ENCODE measurements at places on chromosomes 6 and 20.

GRCh38 chr6:14857501-14857900 lies 388.4 kb upstream of the JARID2 start:
- DNase-seq = no peak

- no peak for DNase-seq
These were observed 324.3 kb upstream of the MOCS1 start for GRCh38 chr6:40258531-40258930.

DNA sequence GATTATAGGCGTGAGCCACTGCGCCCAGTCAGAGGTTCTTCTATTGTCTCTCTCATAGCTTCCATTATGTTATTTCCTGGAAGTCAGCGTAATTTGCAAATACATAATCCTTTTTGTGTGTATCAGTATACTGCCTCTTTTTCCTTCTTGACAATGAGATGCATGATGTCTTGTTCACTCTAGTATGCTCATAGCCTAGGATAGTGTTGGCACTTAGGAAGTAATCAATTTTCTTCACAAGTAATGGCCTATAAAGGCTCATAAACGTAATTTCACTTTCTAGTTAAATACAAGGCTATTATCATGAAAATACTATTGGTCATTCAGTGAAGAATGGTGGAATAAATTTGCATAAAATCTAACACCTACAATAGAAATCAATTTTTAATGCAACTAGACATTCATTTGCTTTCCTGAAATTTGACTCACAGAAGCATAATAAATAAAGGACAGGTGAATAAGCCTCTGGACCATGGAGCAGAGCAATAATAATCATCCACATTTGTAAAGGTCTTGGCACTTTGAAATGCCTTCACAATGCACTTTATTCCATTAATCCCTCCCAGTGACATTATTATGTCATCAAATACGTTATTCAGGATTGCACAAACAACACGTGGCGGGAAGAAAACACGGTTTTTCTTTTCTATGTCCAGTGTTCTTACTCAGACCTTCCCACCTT lies 366.9 kb upstream of the BTBD3 start:
- no peak for DNase-seq

DNA sequence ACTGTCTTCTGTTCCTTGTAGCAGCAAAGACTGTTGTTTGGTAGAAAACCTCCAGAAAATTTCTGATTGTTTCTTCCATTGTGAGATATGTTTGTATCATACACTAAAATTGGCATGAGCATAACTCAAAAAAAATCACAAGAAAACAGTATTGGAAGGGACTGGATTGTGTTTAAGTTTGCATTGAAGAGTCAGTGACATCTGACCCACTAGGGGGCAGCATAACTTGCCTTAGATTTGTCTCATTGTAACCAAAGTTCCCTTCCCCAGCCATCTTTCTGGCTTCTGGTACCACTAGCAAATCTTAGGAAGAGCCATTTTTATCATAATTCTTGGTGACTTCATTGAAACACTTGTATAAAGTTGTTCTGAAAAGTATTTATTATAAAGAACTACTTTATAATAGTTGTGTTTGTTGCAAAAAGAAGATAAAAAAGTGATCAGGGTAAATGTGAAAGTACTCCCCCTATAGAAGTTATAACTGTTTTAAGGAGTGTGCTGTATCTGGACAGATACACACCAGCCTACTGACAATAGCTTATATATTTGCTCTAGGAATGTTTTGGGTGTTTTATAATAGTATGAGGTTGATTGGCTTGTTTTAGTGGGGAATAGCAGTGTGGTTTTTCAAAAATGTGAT lies 7.7 kb downstream of the CSTF1 start:
- DNase-seq = no peak

GRCh38 chr6:125844989-125845388 lies 54.2 kb downstream of the NCOA7 start:
- DNase-seq = no peak

DNA sequence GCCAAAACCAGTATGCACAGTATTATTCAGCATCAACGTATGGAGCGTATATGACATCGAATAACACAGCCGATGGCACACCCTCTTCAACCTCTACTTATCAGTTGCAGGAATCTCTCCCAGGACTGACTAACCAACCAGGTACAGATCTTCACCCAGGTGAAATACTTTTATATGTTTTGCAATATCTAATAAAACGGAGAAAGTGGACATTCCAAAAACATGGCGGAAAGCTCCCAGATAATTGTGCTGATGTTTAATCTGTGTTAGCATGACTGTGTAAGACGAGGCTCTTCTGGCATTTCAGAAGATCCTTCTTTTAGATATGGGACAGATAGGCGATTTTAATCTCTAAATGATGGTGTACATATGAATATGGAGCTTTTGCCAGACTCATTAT lies 227.4 kb downstream of the EYA4 start:
- DNase-seq = no peak

- DNase-seq = no peak
These were observed 911 bp downstream of the ENPP3 start for GRCh38 chr6:131638013-131638412.

DNA sequence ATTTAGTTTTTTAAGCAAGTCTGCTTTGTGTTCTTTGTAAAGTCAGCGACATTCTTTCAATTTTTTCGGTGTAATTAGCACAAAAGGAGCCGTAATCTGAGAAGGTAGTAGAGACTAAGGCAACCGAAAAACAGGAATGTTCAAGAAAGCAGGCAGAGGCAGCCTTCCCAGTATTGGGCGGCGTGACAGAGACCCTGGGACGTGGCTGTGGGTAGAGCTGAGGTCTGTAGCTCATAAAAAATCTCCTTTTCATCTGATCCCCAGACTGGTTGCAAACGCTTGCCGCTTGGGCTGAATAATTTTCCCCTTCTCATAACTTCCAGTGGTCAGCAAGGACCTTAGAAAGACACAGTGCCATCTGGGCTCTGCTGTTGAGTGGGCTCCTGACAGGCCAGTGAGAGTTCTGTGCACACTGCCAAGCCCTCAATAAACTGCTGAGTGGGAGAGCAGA lies 30.8 kb downstream of the GNAS start:
- no peak for DNase-seq

DNA sequence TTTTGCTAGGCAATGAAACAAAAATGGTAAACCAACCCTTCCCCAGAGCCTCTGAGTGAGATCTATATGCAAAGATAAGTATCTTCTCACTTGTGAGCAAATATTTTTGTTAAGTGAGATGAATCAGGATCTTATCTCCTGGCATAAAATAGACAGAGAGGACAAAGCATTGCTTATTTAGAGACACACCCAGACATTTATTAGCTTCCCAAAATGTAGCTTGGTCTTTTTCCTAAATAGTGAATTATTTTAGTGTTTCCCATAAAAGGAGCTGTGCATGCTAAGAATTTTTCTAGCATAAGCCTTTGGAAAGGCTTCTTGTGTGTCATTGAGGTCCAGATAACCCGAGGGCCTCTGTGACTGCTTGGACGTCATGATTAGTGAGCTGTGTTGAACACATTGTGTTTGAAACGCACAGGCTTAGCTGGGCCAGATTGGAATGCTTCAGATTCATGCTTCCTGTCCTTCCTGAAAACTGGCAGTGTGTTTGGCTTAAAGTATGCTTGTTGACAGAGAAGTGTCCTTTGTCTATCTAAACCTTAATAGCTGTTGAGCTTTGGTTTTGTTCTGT lies 16.5 kb downstream of the MTHFD1L start:
- no peak for DNase-seq

- no peak for DNase-seq
These were observed 12.5 kb downstream of the CDC5L start for GRCh38 chr6:44399991-44400390.

- no peak for DNase-seq
These were observed 29.4 kb upstream of the BCKDHB start for GRCh38 chr6:80077067-80077466.

GRCh38 chr20:63980317-63980805 lies 571 bp upstream of the PRPF6 start:
- no peak for DNase-seq

DNA sequence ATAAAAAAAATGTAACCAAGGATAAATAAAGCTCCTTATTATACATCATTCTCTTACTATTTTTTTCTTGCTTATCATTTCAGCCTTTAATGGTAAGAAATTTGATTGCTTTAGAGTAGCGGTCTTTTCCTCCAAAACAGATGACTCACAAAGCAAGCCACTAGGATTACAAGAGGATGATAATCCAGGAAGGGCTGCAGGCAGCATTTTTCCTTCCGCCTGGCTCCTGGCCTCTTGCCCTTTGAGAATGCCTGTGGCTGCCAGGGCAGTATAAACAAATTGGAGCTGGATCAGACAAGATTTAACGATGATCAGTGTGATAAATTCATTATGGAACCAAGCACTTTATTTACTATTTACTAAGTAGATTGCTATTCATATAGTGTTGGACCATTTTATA lies 9.7 kb upstream of the FBXL4 start:
- DNase-seq = no peak

DNA sequence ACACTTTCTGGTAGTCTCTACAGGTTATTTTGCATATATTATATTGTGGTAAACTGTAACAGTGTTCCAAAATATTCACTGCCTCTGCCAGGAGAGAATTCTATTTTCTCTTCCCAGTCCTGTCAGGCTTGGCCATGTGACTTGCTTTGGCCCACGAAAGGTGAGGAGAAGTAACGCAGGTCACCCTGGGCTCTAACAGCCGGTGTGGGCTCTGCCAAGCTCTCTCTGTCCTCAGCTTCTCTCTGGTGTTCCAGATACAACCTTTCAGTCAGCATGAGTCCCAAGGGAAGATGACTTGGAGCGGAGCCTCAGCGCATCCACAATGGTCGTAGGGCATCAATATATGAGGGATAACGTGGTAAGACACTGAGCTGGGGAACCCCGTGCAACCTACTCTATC lies 113.0 kb upstream of the RREB1 start:
- DNase-seq = no peak

GRCh38 chr6:19836799-19837510 lies at the start of gene ID4:
Gene ID4, plus strand, starts transcription at chr6:19837370. Its CDS starts 385 bp downstream, at chr6:19837755.
- DNase-seq = peak; percentile 80

- no peak for DNase-seq
These were observed 12.1 kb upstream of the NFATC2 start for GRCh38 chr20:51554538-51555165.

- DNase-seq = peak; percentile 29
These were observed 367.9 kb downstream of the PREX1 start for GRCh38 chr20:48459722-48460395.

- DNase-seq = no peak
These were observed 867 bp downstream of the EBF4 start for GRCh38 chr20:2693286-2694007.

GRCh38 chr6:141669141-141669540 lies 463.6 kb upstream of the GJE1 start:
- no peak for DNase-seq

DNA sequence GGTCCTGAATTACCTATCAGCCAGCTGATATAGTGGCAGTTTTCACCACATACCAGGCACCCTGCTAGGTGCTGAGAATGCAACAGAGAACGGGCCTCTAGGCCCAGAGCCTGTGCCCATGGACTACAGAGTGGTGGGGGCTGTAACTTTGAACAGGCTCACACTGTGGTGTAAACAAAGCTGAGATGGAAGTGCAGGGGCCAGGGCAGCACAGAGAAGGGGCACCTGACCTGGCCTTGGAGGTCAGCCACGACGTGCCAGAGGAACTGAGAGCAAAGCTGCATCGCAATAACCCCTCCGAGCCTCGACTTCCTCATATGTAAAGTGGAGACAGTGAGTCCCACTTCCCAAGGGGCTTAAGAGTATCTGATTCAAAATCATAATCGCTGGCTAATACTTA lies 105.8 kb downstream of the MAFB start:
- DNase-seq = no peak

DNA sequence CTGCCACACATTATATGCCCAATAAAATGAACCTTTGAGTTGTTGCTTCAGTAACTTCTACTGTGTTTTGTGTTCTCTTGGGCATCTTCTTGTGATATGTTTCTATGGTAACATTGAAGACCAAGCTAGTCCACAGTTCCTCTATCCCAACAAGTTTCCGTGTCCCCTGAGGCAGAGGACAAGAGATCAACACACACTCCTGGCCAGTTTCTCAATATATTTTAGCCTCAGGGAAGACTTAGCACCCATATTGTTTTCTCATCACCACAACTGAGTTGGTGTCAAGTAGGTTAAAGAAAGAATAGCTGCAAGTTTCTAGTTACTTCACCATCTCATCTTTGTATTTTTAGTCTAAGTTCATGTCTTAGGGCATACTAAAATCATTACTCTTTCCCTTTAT lies 277.5 kb downstream of the UST start:
- no peak for DNase-seq

DNA sequence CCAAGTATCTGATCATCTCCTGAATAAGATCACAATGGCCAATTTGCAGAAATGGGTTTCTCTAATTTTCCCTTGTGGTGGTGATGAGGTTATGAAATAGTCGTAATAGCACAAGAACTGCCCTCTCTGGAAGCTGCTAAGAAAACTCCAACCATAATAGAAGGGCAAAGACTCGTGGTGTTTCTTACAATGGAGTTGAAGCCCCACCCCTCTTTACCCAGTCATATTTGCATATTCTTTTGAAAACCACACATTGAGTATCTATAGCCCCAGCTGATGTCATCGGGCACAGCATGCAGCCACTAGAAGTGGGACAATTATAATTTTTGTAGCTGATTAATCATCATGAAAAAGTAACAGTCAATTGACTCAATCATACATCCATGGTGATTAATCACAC lies 452.1 kb upstream of the POU3F2 start:
- no peak for DNase-seq

GRCh38 chr6:31299511-31299910 lies 27.6 kb upstream of the HLA-C start:
- DNase-seq = no peak

- no peak for DNase-seq
These were observed 77.7 kb downstream of the BMP2 start for GRCh38 chr20:6845141-6845540.

GRCh38 chr6:14121936-14122344 lies 4.4 kb downstream of the CD83 start:
- no peak for DNase-seq

DNA sequence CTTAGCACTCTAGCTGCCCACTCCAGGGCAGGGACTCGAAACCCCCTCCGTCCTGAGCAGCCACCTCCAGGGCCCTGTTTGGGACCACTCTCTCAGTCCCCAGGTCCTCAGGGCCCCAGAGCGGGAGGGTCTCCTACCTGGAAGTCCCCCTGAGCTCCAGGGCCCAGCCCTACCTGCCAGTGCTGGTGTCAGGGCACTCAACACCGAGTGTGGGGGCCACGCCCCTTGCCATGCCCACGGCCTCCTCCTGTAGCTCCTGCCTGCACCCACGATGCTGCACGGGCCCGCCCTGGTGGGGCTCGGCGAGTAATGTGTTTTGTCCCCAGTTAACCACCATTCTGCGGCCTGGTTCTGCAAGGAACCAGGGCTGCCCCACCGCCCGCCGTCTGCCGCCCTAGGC lies 21.5 kb downstream of the SPDEF start:
- DNase-seq = no peak

- DNase-seq = no peak
These were observed 542 bp upstream of the AFG1L start for GRCh38 chr6:108294297-108294726.

GRCh38 chr20:48819821-48820648 lies 7.8 kb downstream of the PREX1 start:
- no peak for DNase-seq

- DNase-seq = no peak
These were observed 497.3 kb downstream of the PRKN start for GRCh38 chr6:162230147-162230752.

All from DMS79 (cell line).